ENCODE measurements at places on chromosomes 13 and 19.

GRCh38 chr13:47110833-47111240, 214.0 kb upstream of the HTR2A start:
- DNase-seq, result no peak

DNA sequence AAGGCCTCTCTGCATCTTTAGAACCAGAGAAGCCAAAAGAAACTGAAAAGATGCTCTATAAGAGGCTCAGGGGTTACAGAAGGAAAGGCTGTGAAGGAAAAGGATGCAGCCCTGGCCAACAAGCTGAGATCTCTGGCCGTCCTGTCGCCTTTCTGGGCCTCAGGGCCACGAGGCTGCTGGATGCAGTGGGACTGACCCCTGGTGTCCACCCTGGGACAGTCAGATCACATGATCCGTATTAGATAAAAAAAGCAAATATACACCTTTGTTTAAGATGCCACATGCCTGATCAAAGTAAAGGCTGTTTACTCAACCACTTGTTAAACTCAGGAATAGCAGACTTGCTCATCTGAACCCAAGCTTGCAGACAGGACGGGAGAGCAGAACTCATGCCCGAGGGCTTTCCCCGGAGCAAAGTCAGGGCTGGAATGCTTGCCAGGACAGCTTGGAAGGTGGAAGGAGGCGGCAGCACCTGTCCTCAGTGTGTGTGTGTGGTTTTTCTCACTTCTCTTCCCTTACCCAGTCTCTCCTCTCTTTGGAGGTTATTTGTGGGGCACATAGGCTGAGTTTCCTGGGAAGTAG, 206.5 kb upstream of the TSHZ3 start:
- DNase-seq, result no peak

GRCh38 chr19:18894254-18895037, 1.5 kb downstream of the CERS1 start:
- DNase-seq, result no peak

DNA sequence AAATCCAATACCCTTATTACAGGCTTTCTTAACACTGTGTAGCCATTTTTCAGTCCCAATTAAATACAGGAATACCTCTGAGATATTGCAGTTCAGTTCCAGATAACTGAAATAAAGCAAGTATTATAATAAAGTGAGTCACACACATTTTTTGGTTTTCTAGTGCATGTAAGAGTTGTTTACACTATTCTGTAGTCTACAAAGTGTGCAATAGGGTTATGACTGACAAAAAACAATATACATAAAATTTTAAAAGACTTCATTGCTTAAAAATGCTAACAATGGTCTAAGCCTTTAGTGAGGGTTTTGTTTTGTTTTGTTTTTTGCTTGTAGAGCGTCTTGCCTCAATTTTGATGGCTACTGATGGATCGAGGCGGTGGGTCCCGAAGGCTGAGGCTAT, 434.4 kb upstream of the NBEA start:
- DNase-seq, result no peak

DNA sequence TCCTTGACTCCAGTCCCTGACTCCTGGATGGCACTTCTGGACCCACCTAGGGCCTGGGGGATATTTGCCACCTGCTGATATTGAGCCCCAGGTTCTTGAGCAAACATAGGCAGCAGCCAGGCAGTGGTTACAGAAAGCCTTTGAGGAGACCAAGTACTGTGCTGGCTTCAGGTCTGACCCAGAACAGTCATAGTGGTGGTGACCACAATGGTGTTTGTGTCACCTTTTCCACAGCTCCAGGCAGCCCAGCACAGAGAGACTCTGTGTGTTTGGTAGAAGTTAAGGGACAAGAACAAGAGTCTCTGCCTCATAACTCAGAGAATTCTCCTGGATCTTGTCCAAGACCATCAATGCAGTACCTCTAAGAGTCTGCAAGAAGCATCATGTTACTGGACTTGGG, 14.6 kb upstream of the CLC start:
- DNase-seq, result no peak

GRCh38 chr13:99315186-99315585, 8.0 kb upstream of the GPR183 start:
- no peak for DNase-seq

Measured in GM04504 (cell line).